Daoy (cell line): ENCODE measurements at places on chromosomes 13 and 19.
A peak's percentile ranks its signal among the peaks of the same experiment; 100 is the strongest.

DNA sequence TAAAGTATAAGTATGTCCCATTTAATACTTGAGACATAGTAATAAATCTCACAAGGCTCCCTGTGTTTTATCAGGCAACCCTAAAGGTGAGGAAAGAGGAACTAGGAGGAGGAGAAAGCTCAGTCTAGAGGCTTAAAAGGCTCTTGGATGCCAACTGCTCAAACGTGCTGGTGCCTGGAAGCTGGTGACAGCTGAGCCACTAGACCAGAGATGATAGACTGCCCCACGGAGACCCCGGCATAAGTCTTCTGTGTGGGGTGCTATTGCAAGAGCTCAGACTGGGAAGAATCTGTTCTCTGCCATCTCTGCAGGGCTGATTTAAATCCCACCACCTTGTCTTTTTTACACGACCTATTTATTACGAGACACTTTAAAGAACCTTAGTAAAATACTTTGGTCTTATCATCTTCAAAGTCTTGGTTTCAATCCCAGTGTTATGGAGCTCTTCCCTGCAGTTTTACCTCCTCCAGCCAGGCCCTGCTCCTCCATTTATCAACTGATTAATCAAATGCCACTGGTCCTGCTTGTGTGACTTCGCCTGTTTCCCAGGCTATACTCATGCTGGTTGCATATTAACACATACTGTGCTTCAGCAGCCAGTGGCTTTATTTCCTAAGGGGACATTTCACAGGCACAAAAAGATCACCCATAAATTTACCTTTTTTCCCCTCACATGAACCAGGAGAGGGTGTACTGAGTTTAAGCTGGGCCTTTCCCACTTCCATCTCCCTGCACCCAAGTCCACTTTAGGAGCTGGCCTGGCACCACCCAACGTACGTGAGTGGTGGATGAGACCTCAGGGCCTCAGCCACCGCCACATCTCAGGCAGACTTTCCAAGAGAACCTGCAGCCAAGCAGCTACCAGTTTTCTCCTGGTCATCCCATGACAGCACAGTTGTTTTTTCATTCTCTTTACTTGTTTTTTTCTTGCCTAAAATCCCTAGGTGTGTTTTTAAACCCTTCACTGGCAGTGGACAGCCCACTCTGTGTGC, 7.8 kb upstream of the ATP12A start:
- DNase-seq = no peak

DNA sequence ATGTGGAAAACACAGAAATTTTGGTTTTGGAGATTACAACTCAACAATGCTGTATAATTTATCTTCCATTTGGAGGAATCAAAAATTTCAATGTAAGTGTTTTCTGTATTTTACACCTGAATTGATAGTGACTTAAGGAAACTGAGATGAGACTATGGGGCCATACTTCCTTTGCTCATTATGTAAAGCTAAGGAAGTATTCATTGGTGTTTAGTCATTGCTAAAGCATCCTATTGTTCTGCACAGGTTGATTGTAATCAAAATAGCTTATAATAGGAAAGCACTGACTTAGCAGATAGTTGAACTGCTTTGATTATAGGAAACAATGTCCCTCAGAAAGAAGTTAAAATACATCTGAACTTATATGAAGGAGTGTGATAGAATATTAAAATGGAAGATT, 244.4 kb upstream of the SLITRK5 start:
- no peak for DNase-seq

DNA sequence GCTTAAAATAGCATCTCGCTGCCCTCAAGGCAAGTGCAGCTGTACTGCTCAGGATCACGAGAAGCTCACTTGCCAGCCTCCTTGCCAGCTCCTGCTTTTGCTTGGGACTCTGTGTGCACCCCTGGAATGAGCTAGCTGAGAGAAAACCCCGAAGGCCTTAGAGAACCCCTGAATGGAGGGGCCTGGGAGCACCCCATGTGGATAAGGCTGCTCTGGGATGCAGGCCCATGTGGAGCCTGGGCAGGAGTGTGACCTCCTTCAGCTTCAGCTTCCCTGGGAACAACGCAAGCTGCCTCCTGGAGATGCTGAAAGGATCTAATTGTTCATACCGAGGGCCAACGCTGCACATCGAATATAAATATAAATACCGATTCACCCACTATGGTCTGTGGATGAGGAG, 109.2 kb downstream of the HSPH1 start:
- DNase-seq = no peak

- DNase-seq = peak; percentile 36
Measured at GRCh38 chr19:46886546-46887239, 25.9 kb downstream of the ARHGAP35 start.

DNA sequence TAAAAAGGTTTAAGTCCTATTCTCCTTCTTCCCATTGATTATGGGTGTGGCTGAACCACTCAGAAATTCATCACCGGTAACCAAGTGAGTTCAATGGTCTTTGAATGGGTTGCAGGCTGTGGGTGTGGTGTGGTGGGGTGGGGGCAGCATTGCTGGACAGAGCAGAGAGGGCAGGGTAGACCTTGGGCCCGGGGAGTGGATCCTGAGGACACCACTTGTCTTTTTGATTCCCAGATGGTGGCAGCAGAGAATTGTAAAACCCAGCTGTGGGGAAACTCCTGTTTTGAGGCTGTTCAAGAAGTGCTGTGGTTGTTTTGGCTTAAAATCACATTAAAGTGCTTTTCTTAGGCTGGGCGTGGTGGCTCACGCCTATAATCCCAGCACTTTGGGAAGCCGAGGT, 45.8 kb upstream of the RGCC start:
- DNase-seq = peak; percentile 17

- DNase-seq = no peak
Measured at GRCh38 chr19:47778954-47779351, 450 bp downstream of the SELENOW start.

- DNase-seq = no peak
Measured at GRCh38 chr13:48551329-48551728, 18.4 kb upstream of the RCBTB2 start.

GRCh38 chr13:113472355-113473025, 18.0 kb downstream of the DCUN1D2 start:
- DNase-seq = no peak

DNA sequence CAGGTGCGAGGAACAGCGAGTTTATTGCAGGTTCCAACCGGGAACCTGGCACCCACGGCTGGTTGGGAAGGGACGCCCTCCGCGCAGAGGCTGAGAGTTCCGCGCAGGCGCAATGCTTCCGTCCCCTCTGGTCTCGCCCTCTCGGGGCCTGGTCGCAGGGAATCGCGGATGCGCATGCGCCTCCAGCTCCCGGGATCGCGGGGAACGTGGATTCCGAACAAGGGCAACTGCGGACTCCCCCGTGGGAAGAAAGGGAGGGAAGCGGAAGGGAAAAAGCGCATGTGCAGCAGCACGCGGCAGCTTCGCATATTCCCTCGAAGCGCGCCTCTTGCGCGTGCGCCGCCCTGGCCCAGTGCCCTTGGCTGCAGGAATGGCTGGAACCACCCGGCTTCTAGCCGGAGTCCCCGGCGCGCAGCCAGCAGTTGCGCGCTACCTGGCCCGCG, 1.1 kb downstream of the TSSK6 start:
- DNase-seq = no peak

DNA sequence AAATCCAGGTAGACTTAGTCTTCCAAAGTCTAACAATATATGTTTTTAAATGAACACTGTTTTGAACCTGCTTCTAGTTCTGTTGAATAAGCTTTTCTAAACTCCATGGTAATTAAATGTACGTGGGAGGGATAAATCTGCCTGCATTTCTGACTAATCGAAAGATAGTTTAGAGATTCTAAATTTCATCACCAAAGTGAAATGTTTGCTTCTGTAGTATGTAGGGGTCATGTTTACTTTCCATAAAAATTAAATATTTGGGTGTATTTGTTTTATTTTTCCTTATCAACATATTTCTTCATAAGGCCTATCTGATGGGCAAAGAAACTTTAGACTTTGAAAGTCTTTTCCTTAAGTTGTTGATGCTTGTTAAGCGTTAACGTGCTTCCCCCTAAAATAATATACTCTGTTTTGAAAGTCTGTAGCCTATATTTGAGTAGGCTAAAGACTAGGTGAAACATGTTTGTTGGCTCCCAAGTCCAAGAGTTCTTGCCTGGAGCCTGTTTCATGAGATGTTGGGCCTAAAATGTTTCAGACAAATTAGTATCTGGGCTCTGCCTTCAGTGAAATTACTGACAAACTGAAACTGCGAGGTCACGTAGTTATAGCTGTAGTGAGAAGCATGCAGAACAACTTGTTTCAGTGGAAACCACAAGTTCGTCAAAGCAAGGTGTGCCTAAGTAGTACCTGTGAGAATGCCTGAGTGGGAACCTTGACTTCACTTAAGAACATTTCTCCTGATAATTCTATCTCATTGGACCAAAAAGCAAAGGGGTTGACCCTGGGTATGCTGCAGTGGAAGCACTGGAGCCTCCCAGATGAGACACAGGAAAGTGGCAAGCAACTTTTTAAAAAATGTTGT, 126.2 kb downstream of the LMO7 start:
- no peak for DNase-seq

GRCh38 chr19:48630296-48631063, 6.7 kb downstream of the DBP start:
- DNase-seq = peak; percentile 41

- no peak for DNase-seq
Measured at GRCh38 chr13:74129500-74130191, 4.6 kb downstream of the KLF12 start.

- peak; percentile 71 for DNase-seq
Measured at GRCh38 chr19:3982701-3983541, 2.3 kb downstream of the EEF2 start.

DNA sequence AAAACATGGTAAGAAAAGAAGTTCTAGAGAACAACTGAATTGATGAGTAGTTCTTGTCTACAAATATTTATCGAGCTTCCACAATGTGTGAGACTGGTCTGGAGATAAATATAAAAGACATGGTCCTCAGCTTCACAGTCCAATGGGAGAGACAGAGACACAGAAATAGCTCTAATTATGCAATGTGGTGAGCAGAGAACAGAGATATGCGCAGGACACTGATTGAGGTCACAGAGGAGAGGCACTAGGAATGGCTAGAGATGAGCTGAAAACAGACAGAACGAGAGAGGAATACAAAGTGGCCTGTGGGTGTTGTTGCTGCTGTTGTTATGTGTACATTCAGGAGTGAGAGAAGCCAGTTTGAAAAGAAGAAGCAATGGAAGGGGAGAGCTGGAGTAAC, 53.2 kb downstream of the GPALPP1 start:
- no peak for DNase-seq

GRCh38 chr19:51271067-51271466, 20.2 kb downstream of the SIGLECL1 start:
- no peak for DNase-seq

GRCh38 chr13:50522506-50522905, 321.0 kb downstream of the DLEU7 start:
- DNase-seq = no peak

DNA sequence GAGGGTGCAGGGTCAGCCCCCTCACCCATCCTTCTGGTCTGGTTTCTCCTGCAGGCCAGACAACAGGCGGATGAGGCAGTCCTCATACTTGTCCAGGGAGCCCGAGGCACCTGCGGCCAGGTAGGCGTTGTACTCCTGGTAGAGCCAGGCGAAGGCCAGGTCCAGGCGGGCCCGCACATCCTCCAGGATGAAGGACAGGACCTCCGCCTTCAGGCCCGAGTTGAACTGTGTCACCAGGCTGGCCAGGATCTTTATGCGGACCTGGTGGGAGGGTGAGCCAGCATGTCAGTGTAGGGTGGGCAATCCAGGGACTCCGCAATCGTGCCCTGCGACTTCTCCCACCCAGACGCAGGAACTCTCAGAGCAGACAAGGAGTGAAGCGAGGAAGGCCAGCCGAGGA, 13.8 kb upstream of the RSPH6A start:
- no peak for DNase-seq

- DNase-seq = no peak
Measured at GRCh38 chr13:27168906-27169657, 2.5 kb downstream of the USP12 start.

DNA sequence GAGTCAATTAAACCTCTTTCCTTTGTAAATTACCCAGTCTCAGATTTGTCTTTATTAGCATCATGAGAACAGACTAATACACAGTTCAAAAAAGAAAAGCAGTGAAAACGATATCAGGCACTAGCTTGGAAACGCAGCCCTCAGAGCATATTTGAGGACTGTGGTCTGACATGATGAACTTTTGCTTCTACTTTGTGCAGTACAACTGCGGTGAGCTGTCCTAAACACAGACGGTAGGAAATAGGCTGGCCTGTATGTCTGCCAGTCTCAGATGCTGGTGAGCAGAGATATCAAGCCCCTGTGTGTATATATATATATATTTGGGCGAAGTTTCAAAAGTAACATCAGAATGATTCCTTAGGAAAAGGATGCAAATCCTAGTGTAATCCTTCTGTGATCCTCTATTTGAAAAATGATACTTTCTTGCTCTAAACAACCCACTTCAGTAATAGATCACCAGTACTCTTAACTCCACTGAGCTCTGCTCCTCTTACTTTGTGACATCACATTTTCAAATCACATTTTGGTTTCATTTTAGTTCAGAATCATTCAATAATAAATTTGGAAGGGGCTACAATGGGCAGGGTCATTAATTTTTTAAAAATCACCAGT, 74.4 kb downstream of the TNFRSF19 start:
- no peak for DNase-seq

- DNase-seq = peak; percentile 71
Measured at GRCh38 chr19:1106841-1107660, 3.3 kb downstream of the GPX4 start.

GRCh38 chr19:8506402-8506957, 4.0 kb upstream of the PRAM1 start:
- DNase-seq = no peak
